ENCODE measurements at places on chromosomes 13 and 19.

GRCh38 chr13:99103536-99103935, 97.1 kb upstream of the UBAC2 start:
- DNase-seq, result peak; percentile 67

GRCh38 chr13:60511637-60512036, 114.6 kb downstream of the TDRD3 start:
- DNase-seq, result no peak

DNA sequence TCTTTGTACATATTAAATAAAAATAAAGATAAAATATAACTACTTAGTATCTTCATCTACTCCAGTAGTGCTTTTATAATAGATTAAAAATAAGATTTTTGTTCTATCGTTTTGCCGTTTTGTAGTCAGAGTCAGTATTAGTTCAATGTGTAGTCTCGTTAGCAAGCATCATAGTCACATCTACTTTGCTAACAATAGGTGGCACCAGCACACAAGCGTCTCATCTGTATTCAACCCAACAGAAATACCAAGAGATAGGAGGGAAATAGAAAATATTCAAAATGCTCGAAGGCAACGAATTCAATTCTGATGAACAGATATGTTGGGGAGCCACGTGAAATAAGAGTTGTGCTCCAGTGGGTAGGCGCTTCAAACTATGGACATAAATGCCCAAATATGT, 21.4 kb upstream of the MICU2 start:
- peak; percentile 52 for DNase-seq

DNA sequence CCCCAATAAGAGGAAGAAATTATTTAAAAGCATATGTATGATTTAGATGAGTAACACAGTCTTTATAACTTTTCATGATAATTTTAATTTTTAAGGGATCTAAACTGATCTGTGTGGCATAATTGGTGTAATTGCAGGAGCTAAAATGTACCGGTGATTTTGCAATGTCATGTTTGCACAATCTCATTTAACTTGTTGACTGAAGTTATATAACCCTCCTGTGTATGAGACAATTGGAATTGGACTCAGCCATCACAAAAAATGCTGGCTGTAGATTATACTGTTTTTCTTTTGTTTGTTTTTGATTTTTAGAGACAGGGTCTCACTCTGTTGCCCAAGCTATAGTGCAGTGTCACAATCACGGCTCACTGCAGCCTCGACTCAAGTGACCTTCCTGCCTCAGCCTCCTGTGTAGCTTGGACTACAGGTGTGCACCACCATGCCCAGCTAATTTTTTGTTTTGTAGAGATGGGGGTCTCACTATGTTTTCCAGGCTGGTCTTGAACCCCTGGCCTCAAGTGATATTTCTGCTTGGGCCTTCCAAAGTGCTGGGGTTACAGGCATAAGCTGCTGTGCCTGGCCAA, 26.1 kb downstream of the FGF9 start:
- DNase-seq, result no peak

DNA sequence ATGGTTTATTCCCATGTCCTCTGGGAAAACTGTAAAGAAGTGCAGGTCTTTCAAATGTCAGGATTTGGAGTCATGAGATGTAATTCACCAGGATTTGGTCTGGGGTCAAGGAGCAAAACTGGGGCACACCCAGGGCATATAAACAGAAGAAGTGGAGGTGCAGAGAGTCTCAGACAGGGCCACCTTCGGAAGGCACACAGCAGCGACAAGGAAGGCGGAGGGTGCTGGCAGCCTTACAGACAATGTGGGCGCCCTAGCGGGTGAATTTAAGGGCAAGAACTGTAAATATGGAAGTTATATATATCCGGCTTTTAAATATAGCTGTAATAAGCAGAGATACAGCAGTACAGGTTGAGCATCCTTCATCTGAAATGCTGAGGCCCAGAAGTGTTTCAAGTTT, 31.2 kb downstream of the DHRS12 start:
- DNase-seq, result no peak

- DNase-seq, result peak; percentile 100
Measured at GRCh38 chr19:50657712-50658440, 8.6 kb downstream of the C19orf81 start.

GRCh38 chr13:43545317-43545874, 241.4 kb downstream of the ENOX1 start:
- DNase-seq, result no peak

- DNase-seq, result peak; percentile 80
Measured at GRCh38 chr19:40348961-40349507, 539 bp downstream of the PLD3 start.

DNA sequence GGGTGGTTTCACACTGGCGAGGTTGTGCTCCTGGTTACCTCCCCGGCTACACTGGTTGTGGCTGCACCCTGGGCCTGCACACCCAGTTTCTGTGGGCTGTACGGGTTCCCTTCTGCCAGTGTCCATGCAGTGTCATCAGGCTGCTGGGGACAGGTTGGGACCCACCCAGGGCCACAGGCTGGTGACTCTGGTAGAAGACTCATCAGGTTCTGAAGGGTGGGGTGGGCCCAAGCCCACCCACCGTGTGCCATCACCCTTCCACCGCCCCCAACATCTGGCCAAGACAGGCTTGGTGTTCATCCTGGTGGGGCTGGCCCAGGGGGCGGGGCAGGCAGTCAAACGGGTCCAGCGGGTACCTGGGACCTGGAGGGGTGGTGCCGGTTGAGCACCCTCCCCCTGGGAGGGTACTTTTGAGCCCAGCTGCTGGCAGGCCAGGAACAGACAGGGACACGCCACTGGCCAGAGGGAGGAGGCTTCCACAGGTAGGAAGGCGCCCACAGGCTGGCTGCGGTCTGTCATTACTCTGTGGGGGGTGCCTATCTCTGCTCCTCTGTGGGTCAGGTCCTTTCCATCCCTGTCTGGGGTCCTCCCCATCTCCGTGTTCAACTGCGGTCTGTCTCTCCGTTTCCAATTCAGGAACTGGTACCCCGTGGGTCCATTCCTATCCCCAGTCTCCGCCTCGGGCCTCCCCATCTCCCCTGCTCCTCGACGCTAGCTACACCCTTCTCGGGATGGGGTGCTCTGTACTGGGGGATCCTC, at the start of gene RNF225:
Gene RNF225 (plus strand): TSS at position 437 of the 759 bp plus-strand sequence. CDS start 434 bp downstream, outside the sequence.
- DNase-seq, result no peak

GRCh38 chr19:23817519-23817918, 58.8 kb upstream of the ZNF681 start:
- peak; percentile 1 for DNase-seq

DNA sequence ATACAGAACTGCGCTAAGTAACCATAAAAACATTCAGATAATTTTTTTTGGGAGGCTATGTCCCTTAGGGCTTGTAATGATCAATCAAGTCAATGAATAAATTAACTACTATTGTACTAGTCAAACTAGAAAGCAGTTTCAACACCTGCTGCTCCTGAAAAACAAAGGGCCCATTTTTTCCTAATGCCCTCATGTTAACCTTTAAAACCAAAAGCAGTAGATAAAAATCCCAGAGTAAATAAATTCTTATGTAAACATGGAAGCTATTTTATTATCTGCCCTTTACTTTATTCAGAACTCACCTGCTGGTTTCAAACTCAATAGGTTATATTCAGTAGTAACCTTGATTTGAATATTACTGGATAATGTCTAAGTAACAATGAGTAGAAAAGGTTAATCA, 159.5 kb upstream of the STARD13 start:
- DNase-seq, result no peak

DNA sequence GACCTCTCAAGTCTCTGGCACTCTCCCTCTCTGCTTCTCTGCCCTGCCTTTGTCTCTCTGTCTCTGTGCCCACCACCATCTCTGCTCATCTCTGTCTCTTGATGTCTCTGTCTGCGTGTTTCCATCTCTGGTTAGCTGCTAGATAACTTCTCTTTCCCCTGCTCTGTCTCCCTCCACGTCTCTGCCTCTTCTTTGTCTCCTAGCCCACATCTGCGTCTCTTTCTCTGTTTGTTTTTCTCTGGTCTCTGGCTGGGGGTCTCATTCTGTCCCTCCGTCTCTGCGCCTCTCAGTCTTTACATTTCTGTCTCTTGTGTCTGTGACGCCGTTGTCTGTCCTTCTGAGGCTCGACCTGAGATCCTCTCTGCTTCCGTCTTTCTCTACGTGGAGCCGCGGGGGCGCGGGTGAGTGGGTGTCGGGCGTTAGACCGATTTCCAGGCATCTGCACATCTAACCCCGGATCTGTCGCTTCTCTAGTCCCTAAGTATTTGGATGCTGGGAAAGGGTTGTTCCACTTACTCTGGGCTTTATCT, 386 bp downstream of the GIPR start:
- no peak for DNase-seq

DNA sequence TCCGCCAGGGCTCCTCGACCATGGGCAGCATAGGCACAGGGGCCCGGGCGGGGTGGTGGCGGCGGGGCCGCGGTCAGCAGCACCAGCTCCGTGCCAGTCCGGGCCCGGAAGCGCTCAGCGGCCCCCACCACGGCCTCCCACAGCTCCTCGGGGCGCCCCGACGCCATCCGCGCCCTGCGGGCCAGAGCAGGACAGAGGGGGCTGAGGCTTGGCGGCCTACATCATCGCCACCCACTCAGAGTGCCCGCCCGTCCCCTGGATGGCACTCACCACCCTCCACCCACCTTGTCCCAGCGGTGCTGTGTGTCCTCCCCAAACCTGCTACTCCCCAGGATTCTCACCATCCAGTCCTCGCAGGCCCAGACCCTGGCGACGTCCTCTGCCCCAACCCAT, 4.0 kb downstream of the AKT1S1 start:
- no peak for DNase-seq

DNA sequence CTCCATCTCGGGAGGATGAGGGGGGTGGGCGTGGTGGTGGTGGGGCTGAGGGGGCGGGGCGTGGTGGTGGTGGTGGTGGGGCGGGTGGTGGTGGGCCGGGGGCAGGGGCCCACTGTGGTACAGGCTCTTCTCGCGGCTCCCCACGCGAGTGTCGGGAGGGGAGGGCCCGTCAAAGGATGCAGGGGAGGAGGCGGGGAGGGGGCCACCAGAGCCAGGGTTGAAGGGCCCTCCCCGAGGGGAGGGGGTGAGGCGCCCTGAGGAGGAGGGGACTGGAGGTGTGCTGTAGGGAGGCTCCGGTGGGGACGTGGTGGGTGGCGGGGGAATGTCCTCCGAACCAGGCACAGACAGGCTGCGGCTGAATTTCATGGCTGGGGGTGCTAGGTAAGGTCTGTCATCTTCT, 19.6 kb downstream of the C19orf81 start:
- DNase-seq, result no peak

GRCh38 chr13:67632590-67632989, 402.5 kb upstream of the PCDH9 start:
- DNase-seq, result no peak

DNA sequence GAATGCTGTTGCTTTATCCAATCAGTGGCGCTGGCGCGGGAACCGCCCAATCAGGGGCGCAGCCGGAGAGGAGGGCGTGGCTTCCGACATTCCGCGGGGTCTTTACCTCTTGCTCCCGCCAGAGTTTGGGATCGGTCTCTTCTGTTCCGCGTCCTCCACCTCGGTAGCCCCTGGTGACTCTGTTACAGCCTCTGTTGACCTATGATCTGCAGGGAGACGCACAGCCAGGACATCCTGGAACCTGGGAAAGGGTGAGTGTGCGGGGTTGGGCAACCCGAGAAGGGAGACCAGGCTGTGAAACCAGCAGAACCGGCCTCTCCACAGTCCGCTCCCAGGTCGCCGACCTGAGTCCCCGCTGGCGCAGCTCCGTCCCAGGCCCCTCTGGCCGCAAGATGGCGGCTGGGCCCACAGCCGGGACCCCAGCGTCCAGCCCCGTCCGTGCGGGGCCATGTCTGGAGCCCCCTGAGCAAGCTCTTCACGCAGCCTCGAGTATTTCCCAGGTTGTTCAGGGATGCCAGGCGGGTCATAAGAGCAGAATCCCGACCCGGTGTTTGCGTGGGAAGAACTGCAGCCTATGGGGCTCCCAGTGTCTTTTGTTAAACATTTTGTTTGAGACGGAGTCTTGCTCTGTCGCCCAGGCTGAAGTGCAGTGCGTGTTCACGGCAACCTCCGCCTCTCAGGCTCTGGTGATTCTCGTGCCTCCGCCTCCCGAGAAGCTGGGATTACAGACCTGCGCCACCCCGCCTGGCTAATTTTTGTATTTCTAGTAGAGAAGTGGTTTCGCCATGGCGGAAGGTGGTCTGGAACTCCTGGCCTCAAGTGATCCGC, 4.4 kb upstream of the ZNF681 start:
- DNase-seq, result peak; percentile 81

DNA sequence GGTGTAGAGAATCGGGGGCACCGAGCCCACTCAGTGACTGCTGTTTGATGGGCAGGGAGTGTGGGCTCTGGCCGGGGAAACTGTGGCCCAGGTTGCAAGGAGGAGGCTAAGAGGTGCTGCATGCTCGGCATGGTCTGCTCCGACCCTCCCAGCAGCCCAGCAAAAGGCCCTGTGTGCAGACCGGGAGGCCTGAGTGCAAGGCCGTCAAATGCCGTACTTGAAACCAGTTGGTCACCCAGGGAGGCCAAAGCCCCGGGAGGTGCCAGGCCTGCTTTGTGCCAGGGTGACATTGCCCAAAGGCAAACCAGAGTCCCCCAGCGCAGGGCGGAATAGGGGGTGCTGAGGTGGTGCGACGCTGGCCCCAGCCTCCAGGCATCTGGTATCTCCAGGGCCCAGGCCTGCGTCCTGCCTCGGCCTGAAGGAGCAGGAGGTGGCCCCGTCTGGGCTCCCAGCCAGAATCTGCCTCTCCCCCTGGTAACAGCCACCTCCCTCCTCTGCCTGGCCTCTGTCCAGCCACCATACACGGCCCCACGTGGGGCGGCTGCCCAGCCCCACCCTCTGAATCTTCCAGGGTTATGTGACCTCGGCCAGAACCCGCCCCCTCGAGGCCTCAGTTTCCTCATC, 4.0 kb downstream of the PIK3R2 start:
- DNase-seq, result peak; percentile 86

DNA sequence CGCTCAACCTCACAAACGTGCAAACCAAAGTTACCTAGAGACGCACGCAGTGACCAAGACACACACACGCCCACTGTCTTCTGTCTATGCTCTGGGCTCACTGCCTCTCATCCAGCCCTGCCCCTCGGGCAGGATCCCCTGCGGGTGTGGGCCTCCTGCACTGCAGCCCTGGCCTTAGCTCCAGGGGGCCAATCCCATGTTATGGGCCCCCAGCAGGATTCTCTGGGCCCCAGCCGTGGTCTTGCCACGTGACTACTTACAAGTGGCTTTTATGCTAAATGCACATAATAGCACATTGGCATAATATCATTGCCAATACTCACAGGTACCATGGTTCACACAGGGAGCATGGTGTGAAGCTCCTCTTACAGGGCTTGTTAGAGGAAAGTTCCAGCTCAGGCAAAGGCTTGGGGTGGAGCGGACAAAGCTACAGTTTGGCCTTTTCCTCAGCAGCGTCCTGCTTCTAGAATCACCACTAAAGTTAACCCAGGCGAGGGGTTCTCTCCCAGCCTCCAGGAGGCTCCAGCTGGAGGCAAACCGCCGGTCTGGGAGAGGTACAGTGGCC, 37.4 kb downstream of the CEBPA start:
- DNase-seq, result no peak

GRCh38 chr13:33369073-33369472, 83.5 kb upstream of the STARD13 start:
- DNase-seq, result no peak

- no peak for DNase-seq
Measured at GRCh38 chr13:47846886-47847285, 154.2 kb downstream of the SUCLA2 start.

- DNase-seq, result no peak
Measured at GRCh38 chr19:35123573-35123972, 8.0 kb downstream of the FXYD3 start.

GRCh38 chr19:11373885-11374432, 507 bp upstream of the SWSAP1 start:
- no peak for DNase-seq

- no peak for DNase-seq
Measured at GRCh38 chr19:3518659-3519058, 12.5 kb downstream of the FZR1 start.
